Dermis blood vessel endothelial cell (primary cell): ENCODE measurements at places on chromosomes 12 and 14. TPM values are rescaled to one million over a fixed set of nuclear protein-coding genes. Genes with fewer than 3 reads are reported as not detected.

DNA sequence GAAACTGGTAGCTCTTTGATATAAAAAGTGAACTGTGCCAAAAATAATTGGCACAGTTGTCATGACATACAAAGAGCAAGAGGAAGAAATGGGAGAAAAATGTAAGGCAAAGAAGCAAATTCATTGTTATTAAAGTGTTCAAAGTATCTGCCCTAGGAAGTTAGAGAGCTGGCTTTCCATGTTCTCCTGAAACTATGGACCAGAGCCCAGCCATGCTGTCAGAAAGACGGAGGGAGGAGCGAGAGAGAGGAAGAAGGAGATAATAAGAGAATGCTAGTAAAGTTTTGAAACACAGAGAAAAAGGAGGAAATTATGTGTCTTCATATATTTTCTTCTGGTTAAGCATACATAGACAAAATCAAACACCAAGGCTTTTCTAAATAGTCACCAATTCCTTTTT, 78.1 kb upstream of the PELI2 start:
- no peak for DNase-seq

Gene FAM161B
- 3.2 and 3.4 TPM in 2 replicates for total RNA-seq

Gene POTEM
- not detected in 2 replicates for total RNA-seq

Gene FOXA1
- total RNA-seq, result not detected in 2 replicates

Gene PIWIL1
- total RNA-seq, result not detected in 2 replicates

GRCh38 chr14:34872822-34873588, 2.2 kb downstream of the BAZ1A start:
- no peak for DNase-seq

DNA sequence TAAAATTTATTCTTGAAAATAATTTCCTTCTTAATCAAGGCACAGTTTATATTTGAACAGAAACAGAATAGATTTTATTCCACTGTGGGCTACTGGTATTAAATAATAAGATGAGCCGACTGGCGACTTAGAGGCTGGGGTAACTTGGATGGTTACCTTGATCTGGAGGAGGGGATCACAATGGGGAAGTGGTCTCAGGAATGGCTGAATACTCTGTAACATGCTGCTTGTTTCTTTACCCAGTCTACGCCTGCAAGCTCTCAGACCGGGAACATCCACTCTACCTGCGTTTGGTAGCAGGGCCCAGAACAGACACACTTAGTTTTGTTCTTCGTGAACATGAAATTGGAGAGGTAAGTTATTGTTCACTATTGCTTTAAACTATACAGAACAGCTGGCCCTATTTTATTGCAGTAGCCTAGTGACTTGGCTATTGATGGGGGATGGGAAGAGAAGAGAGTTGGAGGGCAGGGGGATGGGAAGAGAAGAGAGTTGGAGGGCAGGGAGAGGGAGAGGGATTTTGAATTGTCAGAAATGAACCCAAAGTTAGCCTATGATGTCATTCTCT, 67.9 kb downstream of the GNS start:
- no peak for DNase-seq

Gene DAZAP2
- 78.6 and 129 TPM in 2 replicates for total RNA-seq

- no peak for DNase-seq
Measured at GRCh38 chr14:72792051-72792788, 101.7 kb downstream of the DPF3 start.

Gene LRRC10
- total RNA-seq, result not detected in 2 replicates

Gene SNW1
- 53.6 and 74.4 TPM in 2 replicates for total RNA-seq

Gene STRAP
- total RNA-seq, result 60.6 and 99.7 TPM in 2 replicates

Gene SLC17A8
- not detected in 2 replicates for total RNA-seq

DNA sequence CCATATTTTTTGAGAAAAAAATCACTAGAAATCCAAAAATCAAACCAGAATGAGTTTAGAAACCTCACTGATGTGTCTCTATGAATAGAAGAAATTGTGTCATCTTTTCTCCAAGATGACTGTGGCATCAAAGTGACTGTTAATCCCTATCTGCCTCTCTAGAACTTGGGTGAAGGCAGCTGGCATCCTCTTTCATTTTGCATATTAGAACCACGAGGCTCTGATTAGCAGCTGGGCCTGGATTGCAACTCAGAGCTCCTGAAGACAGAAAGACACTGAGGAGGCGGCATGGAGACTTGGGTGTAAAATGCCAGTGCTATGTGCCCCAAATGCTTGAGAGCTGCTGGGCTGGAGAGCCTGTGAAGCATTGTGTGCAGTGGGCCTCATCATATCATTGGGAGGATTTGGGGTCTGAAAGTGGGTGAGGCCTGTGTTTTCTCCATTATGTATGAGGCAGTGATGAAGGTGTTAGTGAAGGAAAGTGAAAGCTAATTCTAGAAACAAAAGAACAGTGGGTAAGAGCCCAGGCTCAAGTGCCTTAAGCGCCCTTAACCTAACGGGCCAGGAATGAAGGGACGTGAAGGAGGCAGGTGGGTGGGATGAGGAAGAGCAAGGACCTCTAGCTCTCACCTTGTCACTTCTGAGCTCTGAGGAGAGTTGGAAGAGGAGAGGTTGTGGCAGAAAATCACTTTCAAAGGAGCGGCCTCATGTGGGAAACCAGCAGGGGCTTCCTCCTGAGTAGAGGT, 26.2 kb downstream of the NKX2-8 start:
- DNase-seq, result no peak

GRCh38 chr14:30610787-30611343, 11.3 kb upstream of the SCFD1 start:
- peak; percentile 91 for DNase-seq

GRCh38 chr14:54782751-54783659, 119.6 kb downstream of the GCH1 start:
- peak; percentile 18 for DNase-seq

Gene NOS1
- not detected in 2 replicates for total RNA-seq

- no peak for DNase-seq
Measured at GRCh38 chr12:102504280-102504679, 23.9 kb upstream of the IGF1 start.

DNA sequence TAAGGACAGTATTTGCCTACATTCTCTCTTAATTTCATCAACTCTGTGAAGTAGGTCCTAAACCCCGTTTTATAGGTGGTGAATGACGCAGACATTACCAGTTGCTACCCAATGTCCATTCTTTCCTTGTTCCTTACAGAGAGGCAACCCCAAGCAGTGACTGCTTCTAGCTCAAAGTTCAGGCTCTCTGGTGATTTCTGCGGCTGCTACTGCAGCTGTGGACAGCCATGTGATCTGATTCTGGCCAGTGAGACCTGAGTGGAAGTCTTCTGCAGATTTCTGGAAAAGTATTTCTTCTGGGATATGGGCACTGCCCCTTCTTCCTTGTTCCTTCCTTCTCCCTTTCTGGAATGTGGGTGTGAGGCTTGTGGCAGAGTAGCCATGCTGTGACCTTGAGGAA, 82.9 kb downstream of the ARF6 start:
- peak; percentile 7 for DNase-seq

Gene FOXN4
- not detected in 2 replicates for total RNA-seq

Gene KRT2
- total RNA-seq, result not detected in 2 replicates

DNA sequence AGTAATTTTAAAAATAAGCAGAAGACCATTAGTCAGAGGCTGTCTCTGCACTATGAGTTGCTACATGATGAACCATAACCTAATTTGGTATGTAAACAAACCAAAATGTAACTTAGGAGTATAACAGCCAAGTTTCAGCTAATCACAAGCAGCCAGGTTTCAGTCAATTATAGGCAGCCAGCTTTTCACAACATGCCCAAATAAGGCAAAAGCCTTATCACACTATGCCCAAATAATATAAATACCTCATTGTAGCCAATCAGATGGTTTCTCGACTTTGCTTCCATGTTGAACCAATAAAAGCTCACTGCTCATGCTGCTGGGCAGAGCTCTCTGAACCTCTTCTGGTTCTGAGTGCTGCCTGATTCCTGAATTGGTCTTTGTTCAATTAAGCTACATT, 38.6 kb downstream of the GARIN6 start:
- no peak for DNase-seq

Gene CEP170B
- 9.0 and 12.3 TPM in 2 replicates for total RNA-seq

- no peak for DNase-seq
Measured at GRCh38 chr12:117226505-117226904, 36.2 kb upstream of the FBXO21 start.

DNA sequence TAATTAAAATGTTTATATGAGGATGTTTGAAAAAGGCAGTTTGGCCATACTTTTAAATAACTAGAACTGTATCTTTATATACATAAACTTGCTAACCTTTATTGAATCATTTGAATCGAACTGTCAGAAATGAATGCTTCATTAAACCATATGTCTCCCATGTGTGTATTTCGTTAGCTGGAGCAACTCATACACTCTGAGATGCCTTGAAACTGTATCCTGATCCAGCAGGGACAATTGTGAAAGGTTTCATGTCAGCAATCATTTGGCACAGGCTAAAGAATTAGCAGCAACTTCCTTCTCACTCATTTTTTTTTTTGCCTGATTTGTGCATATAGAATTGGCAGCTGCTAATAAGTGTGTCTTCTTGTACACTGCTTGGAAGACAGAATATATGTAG, 109.9 kb downstream of the NAV3 start:
- peak; percentile 47 for DNase-seq

DNA sequence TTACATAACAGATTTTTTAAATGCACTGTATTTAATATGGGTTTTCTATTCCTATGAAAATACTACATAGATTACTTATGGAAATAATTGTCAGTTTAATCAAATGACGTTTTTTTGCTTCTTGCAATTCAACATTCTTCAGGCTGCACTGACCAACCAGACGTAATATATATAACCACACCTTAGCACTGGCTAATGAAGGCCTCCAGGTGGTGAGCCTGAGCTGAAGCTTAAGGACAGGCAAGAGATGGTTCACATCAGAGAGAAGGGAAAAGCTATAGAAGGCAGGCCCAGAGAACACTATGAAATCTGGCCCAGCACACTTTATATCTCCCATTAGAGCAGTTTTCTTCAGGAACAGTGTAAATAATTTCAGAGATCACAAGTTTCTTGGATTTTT, 2.8 kb upstream of the MDGA2 start:
- DNase-seq, result no peak

Gene RASAL1
- under 0.01 and 0.05 TPM in 2 replicates for total RNA-seq

Gene ITGA7
- total RNA-seq, result 0.42 and 0.68 TPM in 2 replicates

GRCh38 chr12:67517181-67517887, 131.2 kb upstream of the DYRK2 start:
- no peak for DNase-seq

DNA sequence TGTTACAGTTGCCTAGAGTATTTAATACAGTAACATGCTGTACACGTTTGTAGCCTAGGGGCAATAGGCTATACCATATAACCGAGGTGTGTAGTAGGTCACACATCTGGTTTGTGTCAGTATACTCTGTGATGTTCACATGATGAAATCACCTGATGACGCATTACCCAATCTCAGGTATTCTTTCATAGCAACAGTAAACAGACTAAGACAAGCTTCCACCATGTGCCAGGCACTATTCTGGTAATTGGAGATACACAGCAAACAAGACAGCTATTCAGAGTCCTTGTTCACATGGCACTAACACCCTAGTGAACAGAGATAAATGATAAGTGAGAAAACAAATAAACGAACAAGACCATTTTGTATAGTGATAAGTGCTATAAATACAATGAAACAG, 3.8 kb upstream of the PDE3A start:
- no peak for DNase-seq

DNA sequence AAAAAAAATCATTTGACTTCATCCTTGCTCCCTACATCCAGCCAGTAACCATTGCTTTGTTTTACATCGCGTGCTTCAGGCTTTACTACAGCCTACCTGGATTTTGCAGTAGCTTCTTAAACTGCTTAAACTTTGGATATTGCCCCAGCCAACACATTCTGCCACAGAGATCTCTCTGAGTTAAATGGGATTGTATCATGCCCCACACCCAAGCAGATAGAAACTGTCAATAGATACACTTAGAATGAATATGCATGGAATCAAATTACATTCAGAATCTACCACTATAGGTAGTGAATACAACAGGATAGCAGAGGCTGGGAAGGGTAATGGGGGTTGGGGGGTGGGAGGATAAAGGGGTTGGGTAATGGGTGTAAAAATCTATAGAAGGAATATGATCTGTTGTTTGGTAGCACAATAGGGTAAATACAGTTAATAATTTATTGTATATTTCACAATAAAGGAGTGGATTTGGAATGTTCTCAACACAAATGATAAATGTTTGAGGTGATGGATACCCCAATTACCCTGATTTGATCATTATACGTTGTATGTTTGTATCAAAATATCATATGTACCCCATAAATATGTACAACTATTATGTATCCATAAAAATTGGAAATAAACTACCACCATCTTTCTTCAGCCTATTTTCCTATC, 2.7 kb upstream of the MYRFL start:
- DNase-seq, result no peak

Gene AQP6
- 0.05 TPM in 1 of 2 replicates, not detected in the other for total RNA-seq

- DNase-seq, result no peak
Measured at GRCh38 chr14:99075061-99075460, 196.9 kb downstream of the BCL11B start.

GRCh38 chr14:50979941-50980850, 35.9 kb upstream of the PYGL start:
- no peak for DNase-seq

DNA sequence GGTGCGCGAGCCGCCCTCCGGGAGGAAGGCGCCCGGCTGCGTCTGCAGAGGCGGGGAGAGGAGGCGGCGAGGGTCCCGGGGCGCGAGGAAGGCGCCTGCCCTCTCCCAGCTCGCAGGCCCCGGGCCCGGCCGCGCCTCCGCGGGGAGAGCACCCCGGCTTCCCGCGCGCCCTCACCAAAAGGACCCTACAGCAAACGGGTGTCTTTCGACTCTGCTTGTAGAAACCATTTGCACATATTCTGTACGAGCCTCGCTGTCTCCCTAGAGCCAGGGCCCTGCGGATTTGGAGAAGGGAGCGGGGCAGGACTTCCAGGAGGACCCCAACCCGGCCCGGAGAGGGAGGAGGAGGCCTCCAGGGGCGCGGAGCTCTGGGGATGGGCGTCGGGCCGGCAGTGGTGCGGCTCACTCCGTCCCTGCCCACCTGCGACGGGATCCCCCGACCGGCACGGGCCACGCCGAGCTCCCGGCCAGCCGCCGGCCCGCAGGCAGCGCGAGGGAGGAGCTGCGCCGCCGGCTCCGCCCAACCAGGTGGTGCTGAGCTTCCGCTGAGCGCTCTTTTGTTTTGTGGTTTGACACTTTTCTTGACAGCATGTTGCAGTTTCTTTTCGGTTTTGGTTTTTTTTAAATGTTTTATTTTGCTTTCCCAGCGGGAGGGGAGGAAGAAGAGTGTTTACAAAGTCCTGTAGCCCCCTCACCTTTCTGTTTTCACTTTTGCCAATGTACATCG, 103.3 kb upstream of the FKBP4 start:
- DNase-seq, result peak; percentile 4

DNA sequence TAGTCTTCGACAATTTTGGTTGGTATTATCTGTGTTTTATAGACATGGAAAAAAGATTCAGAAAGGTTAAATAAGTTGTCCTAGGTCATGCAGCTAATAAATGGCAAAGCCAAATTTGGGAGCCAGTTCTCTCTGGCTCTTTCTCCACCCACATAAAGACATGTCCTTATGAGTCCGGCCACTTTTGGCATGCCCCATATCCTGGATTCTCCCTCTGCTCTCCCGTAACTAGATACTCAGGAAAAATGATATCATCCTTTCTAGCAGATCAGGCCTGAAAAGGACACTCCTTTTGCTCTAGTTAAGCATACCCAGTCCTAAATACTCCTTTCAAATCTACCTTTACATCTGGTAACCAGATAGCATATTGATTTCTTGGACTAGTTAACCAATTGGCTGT, 64.4 kb downstream of the TTLL5 start:
- no peak for DNase-seq

GRCh38 chr12:29971446-29971845, 187.7 kb upstream of the TMTC1 start:
- peak; percentile 34 for DNase-seq

GRCh38 chr12:71556875-71557274, 106.8 kb downstream of the ZFC3H1 start:
- no peak for DNase-seq
